ENCODE measurements at places on chromosomes 1 and 21.

DNA sequence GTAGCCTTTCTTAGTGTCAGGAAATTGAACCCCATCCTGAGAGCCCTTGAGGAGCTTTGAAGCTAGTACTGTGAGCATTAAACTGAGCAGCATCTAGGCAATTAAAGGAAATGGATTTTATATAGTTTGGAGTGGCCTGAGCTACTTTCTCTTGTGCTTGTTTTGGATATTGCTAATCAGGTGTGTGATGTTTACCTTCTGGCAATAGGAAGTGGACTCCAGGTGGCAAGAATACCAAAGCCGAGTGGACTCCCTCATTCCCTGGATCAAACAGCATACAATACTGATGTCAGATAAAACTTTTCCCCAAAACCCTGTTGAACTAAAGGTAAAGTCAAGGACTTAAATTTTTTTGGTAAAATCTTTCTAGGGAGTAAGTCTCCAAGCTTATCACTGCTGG is 79.4 kb downstream of the MACF1 start:
- DNase-seq, result no peak

DNA sequence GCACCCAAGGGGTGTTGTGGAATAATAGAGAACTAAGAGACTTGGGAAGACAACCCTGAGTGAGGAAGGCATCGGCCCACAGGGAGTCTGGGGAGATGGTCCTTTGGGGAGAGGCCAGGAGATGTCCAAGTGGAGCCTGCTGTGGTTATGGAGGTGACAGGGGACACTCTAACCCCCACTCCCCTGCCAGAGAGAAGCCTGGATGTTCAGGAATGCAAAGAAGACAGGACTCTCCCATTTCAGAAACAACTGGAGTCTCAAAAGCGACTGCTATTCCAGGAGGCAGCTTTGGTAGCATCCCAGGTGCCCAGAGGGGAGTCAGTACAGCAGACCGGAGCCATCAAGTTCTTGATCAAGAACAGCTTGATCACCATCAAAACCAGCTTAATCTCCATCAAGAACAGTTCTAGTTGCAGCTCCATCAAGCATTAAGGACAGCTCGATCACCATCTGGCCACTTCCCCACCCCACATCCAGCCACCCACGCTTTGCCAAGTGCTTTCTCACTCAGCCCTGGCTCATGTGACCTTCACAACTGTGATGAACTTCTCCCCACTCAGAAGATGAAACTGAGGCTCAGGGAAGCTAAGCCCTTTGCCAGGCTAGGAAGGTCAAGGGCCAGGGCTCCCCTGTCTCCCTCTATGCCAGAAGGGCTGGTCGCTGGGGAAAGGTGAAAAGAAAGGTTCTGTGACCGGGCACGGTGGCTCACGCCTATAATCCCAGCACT is 743 bp downstream of the CD52 start:
- peak; percentile 56 for DNase-seq

DNA sequence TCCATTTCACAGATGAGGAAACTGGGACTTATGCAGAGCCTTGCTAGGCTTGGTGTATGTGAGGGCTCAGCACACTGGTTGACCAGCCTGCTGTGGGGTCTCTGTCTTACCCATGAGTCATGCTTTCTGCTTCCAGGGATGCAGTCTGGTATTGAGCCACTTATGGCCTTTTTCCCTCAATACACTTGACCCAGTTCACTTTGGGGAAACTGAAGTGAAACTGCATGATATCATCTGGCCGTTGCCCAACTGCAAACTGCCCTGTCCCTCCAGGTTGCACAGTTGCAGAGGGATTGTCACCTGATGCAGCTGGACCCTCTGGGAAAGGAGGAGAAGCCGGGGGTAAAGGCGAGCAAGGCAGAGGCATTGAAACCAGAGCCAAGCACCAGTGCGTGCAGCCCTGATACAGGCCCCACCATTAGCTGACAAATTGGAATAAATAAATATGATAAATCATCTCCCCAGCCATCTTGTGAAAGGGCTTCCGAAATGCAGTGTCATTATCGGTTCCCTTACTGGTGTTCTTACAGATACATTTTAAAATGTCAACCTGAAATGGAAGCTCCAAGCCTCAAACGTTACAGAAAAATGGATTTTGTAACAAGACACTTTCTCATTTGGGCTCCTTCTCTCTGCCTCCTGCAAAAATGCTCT is 39.3 kb upstream of the DUSP10 start:
- DNase-seq, result no peak

DNA sequence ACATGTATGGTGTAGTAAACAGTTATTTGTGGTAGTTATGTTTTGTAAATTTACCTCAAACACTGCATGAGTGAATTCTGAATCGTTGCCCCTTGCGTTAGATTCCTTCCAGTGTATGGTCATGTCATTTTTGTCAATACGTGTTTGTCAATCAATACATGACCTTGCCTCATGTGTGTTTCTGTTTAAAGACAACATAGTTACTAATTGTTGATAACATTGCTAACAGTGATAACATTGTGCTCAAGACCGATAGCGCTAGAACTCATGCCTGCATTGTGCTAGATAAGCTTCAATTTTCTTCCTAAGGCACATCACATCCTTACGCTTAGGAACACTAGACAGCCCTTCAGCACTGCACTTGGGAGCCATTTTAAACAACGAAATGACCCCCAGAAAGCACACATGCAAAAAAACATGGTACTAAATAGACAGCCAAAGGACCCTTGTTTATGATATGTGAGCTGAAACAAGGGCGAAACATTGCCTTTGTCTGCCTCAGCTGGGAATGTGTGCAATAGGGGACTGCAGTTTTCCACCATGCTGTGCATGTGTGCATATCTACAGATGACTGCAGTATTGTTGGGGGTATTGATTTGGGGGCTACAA is 37.3 kb downstream of the MRPS6 start:
- DNase-seq, result no peak

DNA sequence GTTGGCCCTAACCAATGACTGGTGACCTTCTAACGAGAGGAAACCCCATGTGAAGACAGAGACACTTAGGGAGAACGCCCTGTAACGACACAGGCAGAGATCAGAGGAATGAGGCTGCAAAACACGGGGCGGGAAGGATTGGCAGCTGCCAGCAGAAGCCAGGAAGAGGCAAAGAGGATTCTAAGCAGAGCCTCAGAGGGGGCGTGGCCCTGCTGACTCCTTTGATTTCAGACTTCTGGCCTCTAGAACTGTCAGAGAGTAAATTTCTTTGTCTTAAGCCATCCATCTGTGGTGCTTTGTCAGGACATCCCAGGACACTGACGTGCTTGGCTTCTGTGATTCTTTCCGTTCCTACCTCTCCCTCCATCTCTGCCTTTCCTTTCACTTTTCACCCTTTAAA is 79.3 kb downstream of the SH3BGR start:
- no peak for DNase-seq

DNA sequence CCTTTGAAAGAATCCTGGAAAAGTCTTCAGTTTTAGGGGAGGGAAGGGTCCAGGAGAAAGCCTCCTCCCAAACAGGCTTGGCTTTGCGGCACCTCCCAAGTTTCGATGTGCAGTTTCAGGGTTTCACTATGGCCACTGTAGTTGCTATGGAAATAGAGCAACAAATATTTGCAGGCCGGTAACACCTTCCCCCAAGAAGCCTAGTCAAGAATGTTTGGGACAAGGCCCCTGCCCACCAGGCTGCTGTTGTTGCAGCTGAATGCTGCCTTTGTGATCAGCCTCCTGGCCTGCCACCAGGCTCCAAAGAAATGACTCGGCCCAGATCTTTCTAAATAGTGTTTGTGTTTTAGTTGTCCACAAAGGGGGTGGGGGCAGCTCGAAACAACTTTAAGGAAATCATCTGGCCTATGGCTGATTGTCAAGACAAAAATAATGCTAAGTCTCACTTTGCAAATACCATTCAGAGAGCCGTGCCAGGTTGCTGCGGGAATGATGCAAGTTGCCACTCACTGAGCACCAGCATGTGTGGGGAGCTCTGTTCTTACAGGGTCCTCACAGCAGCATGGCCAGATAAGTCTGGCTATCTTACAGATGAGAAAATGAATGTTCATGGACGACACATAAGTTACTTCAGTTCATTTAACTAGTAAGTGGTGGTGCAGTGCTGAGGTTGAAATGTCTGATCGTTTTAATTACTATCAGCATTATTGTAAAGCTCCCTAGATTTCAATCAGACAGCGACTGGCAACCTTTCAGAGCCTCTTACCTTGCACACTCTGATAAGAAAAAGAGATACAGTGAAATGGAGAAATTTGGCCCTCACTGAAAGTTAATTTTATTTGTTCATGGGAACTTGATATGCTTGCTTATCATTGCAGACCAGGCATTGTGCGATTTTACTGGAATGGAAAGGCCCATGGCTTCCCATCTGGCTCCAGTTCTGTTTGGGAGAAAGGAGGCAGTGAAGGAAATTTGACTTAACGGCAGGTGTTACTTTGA is 91.2 kb upstream of the JUN start:
- no peak for DNase-seq

GRCh38 chr1:93689521-93690223 is 8.0 kb upstream of the BCAR3 start:
- DNase-seq, result no peak

GRCh38 chr1:156899956-156900718 is 6.6 kb downstream of the PEAR1 start:
- DNase-seq, result no peak

DNA sequence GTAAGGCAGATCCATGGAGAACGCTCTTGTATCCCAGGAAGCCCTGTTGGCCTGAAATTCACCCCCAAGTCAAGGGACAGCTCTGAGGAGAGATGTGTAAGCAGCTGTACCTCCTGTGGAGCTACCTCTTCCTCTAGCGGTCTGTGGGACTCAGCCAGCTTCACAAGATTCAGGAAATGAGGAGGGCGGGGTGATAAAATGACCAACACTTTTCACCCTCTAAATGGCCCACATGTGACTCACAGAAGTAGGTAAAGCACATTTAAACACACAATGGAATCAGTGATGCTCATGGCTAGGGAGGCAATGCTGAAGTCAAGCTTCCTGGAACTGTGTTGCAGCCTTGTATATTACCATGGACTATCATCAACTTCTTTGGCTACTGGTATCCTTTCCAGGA is at the start of gene SH2D1B:
SH2D1B (minus strand) TSS at position 135 of the 400 bp plus-strand sequence; CDS start at position 15, 120 bp downstream.
- no peak for DNase-seq

DNA sequence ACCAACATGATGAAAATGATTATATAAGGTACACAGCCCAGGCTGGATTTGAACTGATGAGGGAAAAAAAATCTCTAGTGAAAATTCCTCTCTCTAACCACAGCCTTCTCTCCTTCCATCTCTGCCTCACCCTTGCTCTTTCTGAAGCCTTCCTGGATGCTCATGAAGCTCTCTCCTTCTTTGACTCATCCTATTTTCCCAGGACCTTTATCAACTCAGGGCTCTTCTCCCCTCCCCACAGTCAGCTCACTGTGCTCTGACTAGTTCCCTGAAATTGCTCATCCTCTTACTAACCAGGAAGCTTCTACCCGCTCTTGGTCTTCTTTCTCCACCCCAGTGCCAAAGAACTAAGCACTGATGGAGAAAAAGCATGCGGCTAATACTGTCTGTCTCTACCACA is 46.4 kb upstream of the ERG start:
- no peak for DNase-seq

- no peak for DNase-seq
These were observed 17.7 kb downstream of the NBPF3 start for GRCh38 chr1:21457654-21458053.

- peak; percentile 18 for DNase-seq
These were observed 98.5 kb downstream of the DISC1 start for GRCh38 chr1:231724876-231725647.

- DNase-seq, result peak; percentile 32
These were observed 32.1 kb upstream of the EPHX4 start for GRCh38 chr1:91997607-91998195.

DNA sequence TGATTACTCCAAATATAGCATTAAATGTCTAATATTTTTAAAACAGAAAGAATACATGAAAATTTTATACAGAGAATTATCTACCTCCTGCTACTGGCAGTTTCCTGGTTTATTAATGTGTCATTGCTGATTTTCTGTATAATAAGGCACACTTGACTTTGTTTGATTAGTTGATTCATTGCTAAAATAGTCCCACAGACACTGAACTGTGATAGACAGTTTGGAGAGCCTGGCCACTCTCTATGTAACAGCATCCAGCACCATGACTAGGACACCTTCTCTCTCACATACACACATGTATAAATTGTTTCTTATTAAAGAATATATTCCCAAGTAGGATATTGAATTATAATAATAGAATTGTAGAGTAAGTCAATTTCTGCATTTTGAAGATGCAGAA is 368.5 kb upstream of the SNX7 start:
- no peak for DNase-seq

- DNase-seq, result peak; percentile 37
These were observed 1.0 kb downstream of the RNF220 start for GRCh38 chr1:44405798-44406736.

DNA sequence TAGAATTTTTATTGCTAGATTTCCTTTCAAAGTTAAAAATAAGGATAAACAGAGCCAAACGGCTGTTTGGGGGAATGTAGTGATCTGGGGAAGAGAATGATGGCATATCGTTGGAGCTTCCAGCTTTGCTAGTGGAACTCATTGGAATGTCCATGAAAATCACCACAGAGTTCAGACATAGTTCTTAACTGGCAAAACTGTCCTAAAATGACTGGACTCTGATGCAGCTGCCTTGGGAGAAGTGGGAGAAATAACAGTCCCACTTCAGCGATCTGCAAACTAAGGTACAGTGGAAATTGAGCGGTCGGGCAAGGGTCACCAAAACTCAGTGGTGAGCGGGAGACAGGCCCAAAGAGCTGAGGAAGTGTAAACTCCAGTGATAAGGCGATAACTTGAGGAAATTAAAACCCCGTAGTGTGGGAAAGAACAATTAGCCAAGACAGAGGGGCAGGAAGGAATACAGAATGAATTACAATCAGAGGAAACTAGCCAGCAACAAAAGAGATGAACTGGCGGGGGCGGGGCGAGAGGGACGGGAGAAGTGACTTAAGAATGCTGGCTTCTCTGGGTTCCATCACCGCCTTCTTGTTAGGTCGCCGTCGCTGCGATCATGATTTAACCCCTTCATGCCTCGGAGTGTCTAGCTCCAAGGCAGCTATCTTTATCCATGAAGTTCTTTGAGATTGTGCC is 89.8 kb upstream of the ARHGAP29 start:
- DNase-seq, result no peak

DNA sequence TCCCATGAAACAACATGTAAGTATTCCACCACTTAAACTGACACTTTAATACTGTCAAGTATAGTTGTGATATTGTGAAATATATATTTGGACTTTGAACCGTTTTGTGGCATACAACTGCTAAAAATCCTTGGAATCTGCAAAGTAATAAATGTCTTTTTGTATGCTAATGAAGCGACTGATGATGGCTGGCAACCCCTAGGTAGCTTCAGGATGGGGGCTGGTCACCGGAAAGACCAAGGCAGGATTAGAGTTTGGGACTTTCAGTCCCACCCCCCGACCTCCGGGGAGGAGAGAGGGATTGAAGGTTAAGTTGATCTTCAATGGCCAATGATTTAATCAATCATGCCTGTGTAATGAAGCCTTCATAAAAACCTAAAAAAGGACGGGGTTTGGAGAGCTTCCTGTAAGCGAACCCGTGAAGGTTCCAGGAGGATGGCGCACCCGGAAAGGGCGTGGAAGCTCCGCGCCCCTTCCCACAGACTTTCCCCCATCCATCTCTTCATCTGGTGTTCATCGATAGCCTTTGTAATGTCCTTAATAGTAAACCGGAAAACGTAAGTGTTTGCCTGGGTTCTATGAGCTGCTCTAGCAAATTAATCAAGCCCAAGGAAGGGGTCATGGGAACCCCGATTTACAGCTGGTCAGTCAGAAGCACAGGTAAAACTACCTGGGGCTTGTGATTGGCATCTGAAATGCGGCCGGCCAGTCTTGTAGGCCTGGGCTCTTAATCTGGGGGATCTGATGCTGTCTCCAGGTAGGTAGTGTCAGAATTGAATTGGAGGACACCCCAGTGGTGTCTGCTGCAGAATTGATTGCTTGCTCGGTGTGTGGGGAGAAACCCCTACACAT is 1.8 kb upstream of the ZNF281 start:
- no peak for DNase-seq

- no peak for DNase-seq
These were observed 19.7 kb downstream of the FGGY start for GRCh38 chr1:59316497-59317128.
